Stimulated activated CD4-positive, alpha-beta T cell treated with anti-CD3 and anti-CD28 coated beads, Interleukin-1b, Interleukin-23, amount 100 ng/mL, for 4 hours (primary cell): ENCODE measurements at places on chromosomes 5 and 9.

DNA sequence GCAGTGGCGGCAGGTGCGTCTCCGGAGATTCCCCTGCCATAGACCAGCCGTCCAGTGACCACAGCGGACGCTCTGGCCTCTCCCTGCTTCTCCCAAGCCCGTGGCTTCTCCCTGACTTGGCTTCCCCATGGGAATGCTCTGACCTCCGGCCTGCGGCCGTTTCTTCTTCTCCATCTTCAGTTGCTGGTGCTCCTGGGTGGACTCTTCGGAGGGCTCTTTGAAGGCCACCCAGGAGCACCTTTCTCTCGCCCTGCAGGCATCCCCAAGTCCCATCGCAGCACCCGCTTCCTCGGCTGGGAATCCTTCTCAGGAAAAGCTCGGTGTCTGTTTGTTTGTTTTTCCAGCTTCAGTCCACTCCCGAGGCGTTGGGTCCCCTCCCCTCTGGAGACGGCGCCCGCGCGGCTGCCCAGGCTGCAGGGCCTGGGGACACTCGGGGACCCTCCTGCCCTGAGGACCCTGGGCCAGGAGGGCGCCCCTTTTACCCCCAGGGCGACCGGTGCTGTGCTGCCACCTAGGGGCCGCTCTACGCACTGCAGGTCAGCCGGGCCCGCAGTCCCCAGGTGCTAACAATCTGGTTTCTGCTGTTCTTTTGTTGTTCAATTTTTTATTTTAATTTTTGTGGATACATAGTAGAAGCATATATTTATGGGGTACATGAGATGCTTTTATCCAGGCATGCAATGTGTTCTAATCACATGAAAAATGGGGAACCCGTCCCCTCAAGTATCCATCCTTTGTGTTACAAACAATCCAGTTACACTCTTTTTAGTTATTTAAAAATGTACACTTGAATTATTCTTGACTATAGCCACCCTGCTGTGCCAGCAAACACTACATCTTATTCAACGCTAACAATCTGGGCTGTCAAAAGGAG lies 197.9 kb upstream of the ADAMTS16 start:
- no peak for DNase-seq

GRCh38 chr9:106862110-106862820 lies 701 bp upstream of the ZNF462 start:
- DNase-seq: no peak

DNA sequence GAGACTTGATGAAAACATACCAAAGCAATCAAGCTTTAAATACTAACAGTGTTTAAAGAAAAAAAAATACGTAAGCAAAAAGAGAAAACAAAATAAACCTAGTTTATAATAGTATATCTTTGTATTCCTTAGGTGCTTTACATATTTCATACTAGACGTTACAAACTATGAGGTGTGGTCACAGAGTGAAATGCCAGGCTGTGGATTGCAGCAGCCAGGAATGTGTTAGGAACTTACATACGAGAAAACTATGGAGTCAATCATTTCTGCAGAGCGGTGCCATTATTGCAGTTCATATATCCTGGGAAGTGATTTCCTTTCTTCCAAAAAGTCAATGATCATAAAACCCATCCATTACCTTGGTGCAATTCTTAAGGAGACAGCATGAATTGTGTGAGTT lies 443.6 kb upstream of the GRAMD2B start:
- DNase-seq: no peak

DNA sequence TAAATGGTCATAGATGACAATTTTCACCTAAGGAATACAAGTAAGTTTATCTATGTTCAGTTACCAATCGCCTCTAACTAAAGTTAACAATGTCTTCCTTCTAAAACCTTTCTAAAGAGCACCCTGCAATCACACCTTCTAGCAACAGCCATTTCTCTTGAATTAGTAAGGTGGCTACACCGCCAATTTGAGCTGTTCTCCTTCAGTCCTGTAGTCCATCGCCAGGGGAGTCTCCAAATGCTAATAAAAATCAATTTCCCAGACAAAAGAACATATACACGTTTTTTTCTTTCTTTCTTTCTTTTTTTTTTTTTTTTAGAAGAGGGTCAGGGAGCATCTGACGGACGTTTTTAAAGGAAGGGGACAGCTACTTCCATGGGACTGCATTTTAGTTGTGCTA lies 729 bp upstream of the RORB start:
- DNase-seq: no peak

DNA sequence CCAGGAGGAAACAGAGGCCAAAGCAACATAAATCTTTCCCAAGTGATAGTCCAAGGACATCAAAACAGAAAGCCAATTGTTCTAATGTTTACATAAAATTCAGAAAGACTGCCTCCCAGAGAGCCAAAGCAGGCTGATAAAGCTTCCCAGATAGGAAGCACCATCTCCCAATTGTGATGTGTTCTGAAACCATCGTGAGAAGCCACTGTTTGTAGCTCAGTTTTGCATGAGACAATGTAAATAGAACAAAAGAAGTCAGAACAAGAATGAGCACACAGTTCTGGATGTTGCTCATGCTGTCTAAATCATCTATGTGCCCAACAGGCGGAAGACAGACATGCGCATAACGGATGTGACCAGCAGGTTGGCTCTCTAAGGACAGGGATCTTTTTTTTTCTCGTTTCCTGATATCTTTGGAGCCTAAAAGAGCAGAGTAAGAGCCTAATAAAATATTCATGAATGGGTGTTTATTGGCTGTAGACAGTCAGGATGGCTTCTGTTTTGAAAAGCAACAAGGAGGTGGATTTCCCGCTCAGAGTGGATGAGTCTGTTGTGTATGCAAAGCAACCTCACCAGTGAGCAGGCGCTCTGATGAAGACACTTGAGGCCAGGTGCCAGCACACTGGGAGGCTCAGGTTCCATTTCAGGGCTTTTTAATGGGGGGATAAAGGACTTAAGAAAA lies 113.6 kb downstream of the GNA14 start:
- no peak for DNase-seq

- no peak for DNase-seq
Measured at GRCh38 chr5:90055831-90056328, 353.7 kb downstream of the CETN3 start.

DNA sequence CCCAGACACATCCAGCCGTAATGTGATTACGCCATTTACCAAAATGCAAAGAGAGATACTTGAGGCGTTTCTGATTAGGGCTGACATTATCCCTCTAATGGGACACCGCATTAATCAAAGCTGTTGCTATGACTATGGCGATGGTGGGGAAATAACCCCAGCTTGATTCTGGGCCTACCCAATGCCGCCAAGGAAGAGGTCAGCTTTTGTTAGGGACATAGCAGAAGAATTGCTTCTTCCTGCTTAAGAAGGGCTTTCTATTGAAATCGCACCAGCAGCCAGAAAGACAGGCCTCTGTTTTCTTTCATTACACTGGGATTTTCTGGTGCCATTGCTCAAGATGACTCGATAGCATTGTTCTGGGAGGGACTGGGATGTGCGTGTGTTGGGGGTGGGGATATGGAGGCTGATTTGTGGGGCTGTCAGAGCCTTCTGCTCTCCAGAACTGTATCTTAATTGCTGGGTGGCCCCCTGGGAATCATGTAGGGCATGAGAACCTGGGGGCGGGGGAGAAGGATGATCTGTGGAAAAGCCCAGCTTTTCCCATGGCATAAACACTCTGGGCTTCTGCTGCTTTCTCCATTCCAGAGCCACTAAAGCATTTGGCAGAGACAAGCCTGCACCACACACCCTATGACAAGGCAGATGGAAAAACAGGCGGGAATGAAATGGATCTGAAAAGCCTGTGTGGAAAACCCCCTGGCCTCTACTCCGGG lies 106.5 kb upstream of the RAD23B start:
- DNase-seq: no peak

GRCh38 chr9:133569121-133569785 lies 34.7 kb downstream of the ADAMTSL2 start:
- no peak for DNase-seq

DNA sequence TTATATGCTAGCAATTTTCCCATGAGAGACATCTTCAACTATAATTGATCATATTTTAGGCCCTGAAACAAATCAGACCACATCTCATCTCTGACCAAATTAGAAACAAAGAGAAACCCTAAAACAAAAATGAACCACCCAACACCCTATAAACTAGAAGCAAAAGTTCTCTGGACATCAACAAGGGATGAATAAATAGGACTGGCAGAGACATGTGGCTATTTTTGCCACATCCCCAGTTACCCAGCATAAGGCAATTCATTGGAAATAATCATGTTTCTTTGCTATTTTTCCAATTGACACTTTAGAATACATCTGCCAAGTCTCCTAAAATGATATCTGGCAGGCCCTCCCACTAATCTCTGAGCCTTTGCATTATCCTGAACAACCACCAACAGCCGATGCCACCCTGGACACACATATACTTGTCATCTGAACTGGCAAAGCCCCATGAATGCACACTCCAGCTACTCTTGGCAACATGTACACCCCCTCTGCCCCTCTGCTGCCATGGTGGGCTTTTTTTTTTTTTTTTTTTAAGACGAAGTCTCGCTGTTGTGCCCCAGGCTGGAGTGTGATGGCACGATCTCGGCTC lies 53.5 kb upstream of the EQTN start:
- no peak for DNase-seq

DNA sequence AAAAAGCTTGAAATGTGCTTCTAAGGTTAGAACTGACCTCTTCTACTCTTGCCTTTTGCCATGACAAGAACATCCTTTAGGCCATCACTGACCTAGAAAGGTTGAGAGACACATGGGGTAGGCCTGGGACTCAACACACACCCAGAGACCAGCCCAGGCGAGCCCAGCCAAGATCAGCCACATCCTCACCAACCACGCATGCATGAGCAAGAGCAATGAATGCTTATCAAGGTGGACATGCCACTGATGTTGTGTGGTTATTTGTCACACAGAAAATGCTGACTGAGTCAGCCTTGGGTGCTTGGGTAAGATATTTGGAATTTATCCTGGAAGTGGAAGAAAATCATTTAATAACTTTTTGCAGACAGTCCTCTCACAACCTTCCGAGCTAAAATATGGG lies 39.4 kb downstream of the SMIM23 start:
- no peak for DNase-seq

DNA sequence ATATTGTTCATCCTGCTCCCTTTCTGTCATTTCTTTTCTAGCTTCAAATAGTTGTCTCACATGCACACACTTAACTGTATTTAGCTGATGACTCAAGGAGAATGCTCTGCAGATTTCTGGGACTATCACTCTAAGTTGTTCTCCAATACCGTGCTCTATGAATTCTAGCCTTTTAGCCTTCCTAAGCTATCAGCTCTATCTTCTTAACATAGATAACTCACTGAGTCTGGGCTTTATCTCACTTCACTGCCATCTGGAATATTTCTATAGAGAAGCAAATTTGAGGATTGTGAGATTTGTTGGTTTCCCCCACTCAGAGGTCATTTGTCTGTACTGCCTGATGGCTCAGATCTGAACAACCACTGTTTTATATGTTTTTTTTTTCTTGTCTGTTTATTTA lies 369.7 kb downstream of the TUSC1 start:
- DNase-seq: no peak

DNA sequence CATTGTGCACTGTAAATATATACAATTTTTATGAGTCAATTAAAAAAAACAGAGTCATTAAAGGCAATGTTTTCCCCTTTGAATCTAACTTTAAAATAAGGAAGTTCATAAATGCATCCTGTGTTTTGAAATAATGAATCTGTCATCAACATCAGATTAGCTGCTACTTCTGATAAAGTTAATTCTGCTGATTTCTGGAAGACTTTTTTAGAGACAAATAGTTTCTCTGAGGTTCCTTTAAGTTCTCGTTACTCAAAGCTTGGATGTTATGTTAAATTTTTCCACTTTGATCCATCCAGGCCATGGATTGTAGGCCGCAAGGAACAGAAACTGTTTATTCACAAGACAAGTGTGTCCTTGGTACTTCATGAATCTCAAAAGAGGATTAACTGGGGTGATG lies 115.5 kb downstream of the CARTPT start:
- no peak for DNase-seq

DNA sequence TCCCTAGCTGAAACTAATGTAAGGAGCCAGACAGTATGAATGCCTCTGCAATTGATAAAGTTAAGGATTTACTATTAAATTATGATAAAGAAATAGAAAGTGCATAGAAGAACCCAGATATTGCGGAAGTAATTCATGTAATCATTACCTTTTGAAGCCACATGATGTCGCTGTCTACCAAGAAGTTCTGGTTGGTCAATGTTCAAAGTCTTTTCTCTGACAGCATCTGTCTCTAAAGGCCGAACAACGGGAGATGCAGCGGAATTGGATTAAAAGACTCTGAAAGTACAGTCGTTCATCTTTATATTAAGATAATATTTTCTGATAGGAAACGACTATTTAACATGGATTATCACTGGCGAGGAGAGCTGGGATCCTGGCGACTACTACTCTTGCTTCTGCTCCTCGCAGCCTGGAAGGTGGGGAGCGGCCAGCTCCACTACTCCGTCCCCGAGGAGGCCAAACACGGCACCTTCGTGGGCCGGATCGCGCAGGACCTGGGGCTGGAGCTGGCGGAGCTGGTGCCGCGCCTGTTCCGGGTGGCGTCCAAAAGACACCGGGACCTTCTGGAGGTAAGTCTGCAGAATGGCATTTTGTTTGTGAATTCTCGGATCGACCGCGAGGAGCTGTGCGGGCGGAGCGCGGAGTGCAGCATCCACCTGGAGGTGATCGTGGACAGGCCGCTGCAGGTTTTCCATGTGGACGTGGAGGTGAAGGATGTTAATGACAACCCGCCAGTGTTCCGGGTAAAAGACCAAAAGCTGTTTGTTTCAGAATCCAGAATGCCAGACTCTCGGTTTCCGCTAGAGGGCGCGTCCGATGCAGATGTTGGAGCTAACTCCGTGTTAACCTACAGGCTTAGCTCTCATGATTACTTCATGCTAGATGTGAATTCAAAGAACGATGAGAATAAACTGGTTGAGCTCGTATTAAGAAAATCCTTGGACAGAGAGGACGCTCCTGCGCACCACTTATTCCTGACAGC lies at the start of gene PCDHA8:
Gene PCDHA8, plus strand, starts transcription at position 210 of the 985 bp plus-strand sequence. Its CDS starts 135 bp downstream, at position 345.
- DNase-seq: no peak

GRCh38 chr5:106894964-106895363 lies 775.8 kb downstream of the EFNA5 start:
- no peak for DNase-seq

GRCh38 chr5:42655982-42656650 lies 100.5 kb upstream of the CCDC152 start:
- DNase-seq: no peak

DNA sequence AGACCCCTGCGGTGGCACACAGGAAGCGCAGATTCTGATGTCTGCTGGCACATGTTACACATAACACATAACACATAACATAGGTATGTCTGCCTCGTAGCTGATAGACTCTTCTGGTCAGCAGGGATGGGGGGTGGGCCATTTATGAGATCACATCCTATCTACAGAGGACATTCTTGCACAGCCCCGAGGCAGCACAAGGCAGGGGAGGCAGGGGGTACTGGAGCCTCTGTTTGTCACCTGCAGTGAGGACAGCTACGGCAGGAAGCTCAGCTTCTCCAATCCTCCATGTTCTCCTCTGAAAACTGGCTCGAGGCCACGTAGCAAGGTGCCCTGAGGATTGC lies 16.7 kb upstream of the MED10 start:
- DNase-seq: no peak

DNA sequence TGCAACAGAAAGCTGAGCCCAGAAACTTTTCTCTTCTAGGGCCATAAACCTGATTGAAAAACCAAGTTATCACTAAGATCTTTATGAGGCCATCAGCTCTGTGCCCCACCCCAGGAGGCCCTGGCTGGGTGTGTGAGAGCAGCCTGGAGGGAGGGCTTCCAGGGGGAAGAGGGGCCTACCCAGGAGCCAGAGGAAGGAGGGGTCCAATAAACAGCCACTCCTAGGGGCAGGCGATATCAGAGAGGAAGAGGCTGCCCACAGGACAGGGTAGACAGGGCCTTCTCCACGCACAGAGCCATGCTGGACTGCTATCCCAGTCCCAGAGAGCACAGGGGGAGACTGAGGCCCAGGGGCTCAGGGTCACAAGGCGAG lies 4.5 kb upstream of the CDX1 start:
- no peak for DNase-seq
